Right lung (tissue), 10 donors: ENCODE measurements at places on chromosomes 7 and 10.

GRCh38 chr7:122006687-122007086 lies 133.7 kb downstream of the PTPRZ1 start:
- no peak for DNase-seq

GRCh38 chr7:144132262-144132661 lies 9.3 kb downstream of the OR2A14 start:
- DNase-seq: no peak

- no peak for DNase-seq
Observed at GRCh38 chr10:70493660-70494234, 15.2 kb downstream of the PALD1 start.

- no peak for DNase-seq
Observed at GRCh38 chr10:91901784-91902677, 7.3 kb downstream of the FGFBP3 start.

DNA sequence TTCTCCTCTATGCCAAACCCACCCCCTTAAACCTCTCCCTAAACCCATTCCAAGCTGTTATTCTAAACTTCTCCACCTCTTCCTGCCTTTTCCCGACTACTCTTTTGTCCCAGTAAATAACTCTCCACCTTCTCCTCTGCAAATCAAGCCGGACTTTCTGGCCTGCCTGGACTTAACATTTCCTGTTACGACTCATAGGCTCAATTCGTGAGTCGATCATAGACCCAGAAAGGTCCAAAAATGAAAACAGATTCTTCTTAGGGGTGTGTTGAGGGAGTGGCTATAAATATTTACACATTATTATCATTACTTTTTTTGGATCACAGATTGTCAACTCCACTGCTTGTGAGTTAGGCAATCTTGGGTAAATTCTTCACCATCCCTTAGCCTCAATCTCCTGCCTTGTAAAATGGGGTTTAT lies 59.0 kb upstream of the HABP2 start:
- no peak for DNase-seq

DNA sequence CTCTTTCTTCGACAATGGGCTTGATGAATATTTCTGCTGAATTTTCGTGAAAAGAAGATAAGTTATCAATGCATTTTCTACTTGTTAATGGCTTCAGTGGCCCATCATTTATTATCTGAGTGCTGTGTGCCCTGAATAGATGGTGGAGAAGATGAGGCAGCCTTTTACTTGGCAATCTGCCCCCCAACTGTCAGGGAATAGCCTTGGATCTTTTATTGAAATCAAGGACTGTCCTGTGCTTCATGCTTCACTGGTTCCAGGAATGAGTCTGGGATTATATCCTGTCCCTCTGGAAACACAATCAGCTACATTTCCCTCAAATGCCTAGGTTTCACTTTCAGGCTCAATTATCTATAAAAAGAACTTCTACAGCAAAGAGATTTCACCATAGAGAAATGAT lies 75.9 kb upstream of the NXPH1 start:
- DNase-seq: no peak

DNA sequence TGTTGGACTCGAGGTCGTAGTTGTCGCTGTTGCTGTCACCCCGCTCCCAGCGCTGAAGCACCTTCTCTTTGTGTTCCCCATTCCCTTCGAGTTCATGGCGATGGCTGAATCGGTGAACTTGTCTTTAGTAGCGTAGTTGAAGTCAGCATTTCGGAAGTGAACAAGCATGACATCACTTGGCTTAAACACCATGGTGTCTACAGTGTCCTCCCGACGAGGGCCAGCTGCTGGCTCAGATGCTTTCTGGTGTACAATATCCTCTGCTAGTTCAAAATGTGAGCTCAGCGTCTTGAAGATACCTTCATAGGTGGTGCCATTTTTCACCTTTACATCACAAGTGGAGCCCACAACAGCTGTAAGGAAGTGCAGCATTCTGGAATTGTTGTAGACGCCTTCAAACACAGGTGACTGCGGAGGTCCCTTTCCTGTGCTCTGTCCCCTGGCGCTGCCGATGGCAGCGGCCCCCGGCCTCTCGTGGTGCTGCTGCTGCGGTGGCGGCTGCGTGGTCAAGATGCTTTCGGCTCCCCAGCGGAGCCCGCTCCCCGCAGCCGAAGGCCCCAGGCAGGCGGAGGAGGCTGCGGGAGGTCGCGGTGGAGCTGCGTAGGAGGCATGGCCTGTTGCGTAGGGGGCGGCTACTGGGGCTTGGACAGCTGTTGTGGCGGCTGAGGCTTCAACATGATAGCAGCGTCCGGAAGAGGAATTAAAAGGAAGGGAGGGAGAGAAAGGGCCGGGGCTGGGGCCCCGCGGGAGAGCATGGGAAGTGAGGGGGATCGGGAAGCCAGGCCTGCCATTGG lies 59.3 kb downstream of the ANKMY2 start:
- DNase-seq: no peak

DNA sequence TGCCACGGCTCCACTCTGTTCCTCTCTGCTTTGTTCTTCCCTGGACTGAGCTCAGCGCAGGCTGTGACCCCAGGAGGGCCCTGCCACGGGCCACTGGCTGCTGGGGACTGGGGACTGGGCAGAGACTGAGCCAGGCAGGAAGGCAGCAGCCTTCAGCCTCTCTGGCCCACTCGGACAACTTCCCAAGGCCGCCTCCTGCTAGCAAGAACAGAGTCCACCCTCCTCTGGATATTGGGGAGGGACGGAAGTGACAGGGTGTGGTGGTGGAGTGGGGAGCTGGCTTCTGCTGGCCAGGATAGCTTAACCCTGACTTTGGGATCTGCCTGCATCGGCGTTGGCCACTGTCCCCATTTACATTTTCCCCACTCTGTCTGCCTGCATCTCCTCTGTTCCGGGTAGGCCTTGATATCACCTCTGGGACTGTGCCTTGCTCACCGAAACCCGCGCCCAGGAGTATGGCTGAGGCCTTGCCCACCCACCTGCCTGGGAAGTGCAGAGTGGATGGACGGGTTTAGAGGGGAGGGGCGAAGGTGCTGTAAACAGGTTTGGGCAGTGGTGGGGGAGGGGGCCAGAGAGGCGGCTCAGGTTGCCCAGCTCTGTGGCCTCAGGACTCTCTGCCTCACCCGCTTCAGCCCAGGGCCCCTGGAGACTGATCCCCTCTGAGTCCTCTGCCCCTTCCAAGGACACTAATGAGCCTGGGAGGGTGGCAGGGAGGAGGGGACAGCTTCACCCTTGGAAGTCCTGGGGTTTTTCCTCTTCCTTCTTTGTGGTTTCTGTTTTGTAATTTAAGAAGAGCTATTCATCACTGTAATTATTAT lies 1.2 kb downstream of the CLDN4 start:
- peak; percentile 67 for DNase-seq

GRCh38 chr10:130179640-130180039 lies 43.4 kb downstream of the GLRX3 start:
- DNase-seq: no peak

DNA sequence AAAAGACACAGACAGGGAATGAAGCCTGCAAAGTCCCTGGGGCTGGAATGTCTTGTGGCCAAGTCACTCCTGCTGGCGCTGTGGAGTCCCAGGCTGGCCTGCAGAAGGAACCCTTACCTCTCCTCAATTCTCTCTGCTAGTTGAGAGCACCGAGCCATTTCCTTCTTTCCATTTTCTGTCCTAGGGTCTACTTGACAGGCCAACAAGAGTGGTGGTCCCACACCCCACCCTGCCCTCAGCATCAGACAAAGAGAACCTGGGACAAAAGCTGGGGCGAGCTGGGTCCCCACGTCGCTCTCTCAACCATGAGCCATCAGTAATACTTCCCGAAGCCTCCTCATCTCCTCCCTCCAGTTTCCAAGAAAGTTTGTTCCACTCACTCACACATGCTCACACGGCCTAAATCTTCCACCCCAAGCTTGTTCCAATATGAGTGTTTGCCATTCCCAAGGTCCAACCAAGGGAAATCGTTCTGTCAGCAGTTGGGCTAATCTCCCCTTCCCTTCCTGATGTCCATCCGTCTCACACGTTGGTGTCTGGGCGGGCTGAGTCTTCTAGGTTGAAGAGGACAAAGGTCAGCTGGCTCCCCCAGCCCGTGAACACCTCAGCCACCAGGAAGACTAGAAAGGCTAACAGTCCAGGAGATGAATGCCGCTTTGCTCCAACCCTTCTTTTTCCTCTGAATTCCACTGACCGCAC lies 44.3 kb downstream of the CLEC2L start:
- no peak for DNase-seq

- no peak for DNase-seq
Observed at GRCh38 chr7:1252540-1253090, 19.9 kb downstream of the UNCX start.

GRCh38 chr7:133936074-133936473 lies 191.1 kb upstream of the LRGUK start:
- no peak for DNase-seq

DNA sequence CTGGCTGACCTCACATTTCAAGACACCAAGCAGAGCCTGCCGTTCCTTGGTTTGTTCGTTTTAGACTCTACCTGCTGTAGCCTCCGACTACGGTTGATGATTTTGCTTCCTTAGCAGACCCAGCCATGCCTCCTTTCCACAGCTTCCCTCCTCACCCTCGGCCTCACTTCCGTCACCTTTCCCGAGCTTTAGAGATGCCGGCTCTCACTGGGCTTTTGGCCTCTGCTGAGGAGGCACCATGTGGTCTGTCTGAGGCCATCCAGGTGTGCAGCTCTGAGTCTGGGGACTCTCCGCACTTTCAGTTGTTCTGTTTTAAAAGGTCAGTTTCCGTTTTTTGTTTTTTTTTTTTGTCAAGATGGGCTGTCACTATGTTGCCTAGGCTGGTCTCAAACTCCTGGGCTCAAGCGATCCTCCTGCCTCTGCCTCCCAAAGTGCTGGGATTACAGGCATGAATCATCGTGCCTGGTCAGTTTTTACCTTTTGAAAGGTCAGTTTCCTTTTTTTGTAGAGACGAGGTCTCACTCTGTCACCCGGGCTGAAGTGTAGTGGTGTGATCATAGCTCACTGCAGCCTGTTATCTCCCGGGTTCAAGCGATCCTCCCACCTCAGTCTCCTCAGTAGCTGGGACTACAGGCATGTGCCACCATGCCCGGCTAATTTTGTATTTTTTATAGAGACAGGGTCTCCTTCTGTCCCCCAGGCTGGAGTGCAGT lies 11.7 kb downstream of the ORAI2 start:
- DNase-seq: no peak

- DNase-seq: no peak
Observed at GRCh38 chr10:117860823-117861222, 185.9 kb downstream of the RAB11FIP2 start.

DNA sequence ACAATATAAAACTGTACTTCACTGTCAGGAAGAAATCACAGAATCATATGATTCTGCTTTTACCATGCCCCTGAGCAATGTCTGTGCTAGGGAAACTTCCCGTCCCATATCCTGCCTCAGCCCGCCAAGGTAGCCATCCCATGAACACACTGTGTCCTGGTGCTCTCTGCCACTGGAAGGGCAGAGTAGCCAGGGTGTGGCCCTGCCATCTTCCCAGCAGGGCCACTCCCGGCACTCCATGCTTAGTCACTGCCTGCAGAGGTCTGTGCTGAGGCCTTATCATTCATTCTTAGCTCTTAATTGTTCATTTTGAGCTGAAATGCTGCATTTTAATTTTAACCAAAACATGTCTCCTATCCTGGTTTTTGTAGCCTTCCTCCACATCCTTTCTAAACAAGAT lies 31.8 kb downstream of the AP3M1 start:
- no peak for DNase-seq

- no peak for DNase-seq
Observed at GRCh38 chr7:147146169-147146568, 1029.6 kb downstream of the CNTNAP2 start.

GRCh38 chr7:28037220-28038010 lies 143.2 kb downstream of the JAZF1 start:
- no peak for DNase-seq

GRCh38 chr10:84681781-84682180 lies 353.4 kb downstream of the CCSER2 start:
- DNase-seq: no peak

DNA sequence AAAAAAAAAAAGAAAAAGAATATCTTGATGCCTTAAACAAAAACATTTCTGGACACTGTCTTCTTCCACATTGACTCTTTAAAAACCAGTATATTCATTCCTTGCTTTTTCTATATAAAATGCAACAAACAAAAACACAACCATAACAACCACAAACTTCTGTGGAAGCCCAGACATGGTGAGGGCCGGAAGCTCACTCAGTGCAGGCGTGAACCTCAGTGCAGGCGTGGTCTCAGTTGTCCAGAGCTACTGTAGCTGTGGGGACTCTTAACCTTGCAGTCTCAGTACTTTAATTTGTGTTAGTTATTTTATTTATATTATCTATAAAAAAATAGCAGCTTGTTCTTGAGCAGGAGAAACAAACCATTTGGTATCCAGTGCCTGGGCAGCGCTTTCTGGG lies 131.8 kb downstream of the DOCK1 start:
- DNase-seq: no peak

GRCh38 chr10:116371737-116372136 lies 47.5 kb downstream of the CCDC172 start:
- no peak for DNase-seq

- DNase-seq: no peak
Observed at GRCh38 chr10:5040781-5041470, 37.3 kb upstream of the AKR1C2 start.

GRCh38 chr7:47707583-47707982 lies 125.7 kb upstream of the TNS3 start:
- DNase-seq: no peak

- no peak for DNase-seq
Observed at GRCh38 chr7:20233362-20233761, 16.2 kb upstream of the MACC1 start.

DNA sequence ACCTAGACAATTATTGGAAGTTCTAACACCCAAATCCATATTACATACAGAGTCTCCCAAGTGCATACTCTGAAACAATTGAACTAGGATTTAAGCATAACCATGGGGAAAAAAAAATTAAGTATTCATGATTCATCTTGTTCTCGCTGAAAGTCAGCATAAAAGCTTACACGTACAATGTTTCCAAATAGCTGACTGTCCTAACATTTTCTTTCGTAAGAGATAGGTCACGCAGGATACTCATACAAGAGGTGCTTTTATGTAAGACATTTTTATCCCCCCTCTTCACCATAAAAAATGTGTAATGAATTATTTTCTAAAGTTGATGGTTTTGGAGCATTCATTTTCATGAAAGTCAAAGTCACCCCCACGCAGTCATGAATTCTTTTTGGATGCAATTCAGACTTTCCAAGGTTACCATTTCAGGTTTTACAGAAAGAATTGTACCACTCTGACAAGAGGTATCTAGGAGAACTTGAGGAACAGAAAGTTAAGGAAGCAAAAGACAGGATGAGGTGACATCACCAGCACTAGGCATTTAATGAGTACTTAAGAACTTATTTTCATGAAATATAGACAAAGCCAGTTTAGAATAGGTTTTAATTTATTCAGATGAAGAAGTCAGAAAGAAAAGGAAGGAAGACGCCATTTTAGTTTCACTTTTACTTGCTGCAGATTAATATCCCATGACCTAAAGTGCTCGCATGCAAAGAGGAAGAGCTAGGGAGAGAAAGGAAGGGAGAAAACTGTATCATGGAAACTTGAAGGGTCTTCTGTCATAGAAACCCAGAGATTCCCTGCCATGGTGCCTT lies 55.8 kb downstream of the TMEM26 start:
- no peak for DNase-seq
